ENCODE measurements at places on chromosomes 2 and 18.

DNA sequence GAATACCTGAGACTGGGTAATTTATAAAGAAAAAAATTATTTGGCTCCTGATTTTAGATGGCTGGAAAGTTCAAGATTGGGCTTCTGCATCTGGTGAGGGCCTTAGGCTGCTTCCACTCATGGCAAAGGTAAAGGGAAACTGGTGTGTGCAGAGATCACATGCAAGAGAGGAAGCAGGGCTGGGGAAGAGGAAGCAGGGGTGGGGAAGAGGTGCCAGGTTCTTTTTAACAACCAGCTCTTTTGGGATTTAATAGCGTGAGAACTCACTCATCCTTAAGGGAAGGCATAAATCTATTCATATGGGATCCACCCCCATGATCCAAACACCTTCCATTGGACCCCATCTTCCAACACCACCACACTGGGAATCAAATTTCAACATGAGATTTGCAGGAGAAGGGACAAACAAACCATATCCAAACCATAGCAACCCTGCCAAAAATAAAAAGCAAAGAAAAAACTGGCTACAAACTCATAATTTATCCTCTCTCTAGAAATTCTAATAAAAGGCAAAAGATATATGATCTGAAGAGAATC lies 30.4 kb downstream of the PRKRA start:
- DNase-seq, result no peak

DNA sequence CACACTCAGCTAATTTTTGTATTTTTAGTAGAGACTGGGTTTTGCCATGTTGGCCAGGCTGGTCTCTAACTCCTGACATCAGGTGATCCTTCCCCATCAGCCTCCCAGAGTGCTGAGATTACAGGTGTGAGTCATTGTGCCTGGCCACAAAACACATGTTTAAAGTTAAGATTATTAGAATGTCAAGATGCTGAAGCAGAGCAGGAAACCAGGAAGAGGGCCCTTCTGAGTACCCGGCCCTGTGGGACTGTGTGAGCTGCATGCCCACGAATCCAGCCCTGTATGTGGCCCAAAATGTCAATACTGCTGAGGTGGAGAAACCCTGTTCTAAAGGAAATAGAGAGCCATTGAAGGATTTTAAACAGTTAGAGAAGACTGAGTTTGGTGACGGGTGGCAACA lies 31.0 kb upstream of the REV1 start:
- no peak for DNase-seq

DNA sequence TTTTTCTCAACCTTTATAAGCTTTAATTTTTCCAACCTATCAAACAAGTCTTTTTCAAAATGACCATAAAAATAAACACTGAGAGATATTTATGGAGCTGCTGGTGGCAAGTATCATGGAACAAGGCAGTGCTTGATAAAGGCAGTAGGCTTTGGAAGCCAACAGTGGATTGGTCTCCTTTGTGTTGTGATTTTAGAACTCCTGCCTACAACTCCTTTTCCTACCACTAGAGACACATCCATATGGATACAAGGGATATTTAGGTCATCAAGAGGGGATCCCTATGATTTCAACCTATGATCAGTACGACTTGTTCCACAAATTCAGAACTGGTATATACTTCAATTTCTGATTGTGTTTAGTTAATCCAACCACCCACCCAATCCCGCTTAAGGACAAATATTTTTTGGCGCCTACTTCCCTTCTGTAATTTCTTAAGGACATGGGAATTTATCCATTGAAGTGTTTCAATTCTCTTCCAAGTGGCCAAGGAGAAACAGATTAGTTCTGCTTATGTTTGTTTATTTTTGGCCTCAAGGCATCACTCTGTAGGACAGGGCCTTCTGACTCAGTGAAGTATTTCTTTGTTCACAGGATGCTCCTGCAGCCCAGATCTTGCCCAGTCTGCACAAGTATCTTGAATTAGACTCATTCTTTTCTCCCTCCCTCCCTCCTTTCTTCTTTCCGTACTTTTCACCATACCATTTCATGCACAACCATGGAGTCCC lies 2119.6 kb upstream of the PIK3C3 start:
- DNase-seq, result no peak

DNA sequence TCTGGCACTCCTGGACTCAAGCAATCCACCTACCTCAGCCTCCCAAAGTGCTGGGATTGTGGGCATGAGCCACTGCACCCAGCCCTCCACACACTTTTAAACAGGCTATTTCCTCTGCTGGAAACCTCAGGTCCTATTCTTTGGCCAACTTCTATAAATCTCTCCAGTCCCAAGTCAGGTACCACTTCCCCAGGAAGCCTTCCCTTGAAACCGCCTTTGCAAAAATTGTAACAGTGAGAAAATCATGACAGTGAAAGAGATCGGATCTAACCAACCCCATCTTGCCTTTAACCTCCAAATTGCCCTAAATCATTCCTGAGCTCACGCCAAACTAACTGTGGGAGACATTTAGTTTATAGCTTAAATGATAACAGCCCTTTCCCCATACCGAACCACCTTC lies 67.3 kb upstream of the CABLES1 start:
- DNase-seq, result no peak

DNA sequence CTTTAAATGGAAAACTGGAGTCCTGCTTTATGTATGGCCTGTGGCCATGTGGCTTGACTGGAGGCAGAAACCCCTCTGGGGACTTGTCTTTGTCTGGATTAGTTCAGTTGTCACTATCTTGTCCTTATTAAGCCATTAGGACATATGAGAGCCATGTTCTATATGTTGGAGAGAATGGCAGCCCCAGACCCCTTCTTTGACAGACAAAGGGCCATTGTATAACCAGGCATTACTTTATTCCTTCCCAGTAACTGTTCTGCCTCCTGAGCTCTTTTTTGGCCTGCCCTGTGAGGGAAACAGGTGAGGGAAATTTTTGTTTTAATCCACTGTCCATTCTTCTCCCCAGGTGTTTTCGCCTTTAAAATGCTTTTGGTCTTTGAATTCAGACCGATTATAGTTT lies 43.3 kb downstream of the FSHR start:
- no peak for DNase-seq

DNA sequence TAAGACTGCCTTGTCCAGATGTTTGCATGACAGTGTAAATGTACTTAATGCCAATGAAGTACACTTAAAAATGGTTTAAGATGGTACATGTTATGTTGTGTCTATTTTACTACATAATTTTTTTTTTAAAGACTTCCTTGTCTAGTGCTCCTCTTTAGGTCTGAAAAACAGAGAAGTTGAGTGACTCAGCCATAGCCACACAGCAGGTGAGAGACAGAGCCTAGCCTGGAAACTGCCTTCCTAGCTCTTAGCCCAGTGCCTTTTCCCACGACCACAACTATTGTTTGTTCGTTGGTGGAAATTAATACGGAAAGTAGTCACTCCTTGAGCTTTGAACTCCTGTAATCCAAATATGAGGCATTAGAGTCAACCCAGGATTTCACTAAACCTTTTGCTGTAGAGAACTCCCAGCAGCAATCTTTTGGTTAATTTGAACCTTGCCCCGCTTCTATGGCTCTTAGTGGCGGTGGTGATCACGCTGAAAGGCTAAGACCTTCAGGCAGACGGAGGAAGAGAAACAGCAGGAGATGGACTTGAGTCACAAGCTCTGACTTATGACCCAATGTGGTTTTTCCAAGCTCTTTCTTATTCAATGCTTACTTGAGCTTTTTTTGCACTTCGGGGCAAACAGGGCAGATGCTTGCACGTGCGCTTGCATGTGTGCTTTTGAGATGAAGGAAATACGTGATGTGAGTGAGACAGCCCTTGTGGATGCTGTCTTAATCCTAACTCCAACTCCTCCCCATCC lies 21.2 kb downstream of the TRIB2 start:
- DNase-seq, result peak; percentile 61

DNA sequence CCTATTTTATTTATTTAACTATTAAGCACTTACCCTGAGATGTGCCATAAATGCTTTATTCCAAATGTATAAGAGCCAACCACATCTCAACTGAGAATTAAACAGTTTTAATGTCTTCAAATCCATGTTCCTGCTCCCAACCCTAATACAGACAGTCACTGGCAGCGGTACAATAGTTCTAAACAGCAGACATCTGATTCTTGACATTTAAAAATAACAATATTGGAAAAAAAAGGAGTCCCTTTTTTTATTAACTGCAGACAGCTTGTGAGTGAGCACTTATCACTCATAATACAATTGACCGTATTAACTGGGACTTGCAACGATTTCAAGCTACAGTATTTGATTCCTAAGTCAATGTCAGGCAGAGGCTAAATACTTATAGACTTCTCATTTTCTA lies 424.6 kb downstream of the TGIF1 start:
- DNase-seq, result no peak

- DNase-seq, result no peak
Observed at GRCh38 chr18:7164323-7165004, 46.9 kb upstream of the LAMA1 start.

- DNase-seq, result peak; percentile 37
Observed at GRCh38 chr18:73741946-73742345, 405.7 kb downstream of the FBXO15 start.

DNA sequence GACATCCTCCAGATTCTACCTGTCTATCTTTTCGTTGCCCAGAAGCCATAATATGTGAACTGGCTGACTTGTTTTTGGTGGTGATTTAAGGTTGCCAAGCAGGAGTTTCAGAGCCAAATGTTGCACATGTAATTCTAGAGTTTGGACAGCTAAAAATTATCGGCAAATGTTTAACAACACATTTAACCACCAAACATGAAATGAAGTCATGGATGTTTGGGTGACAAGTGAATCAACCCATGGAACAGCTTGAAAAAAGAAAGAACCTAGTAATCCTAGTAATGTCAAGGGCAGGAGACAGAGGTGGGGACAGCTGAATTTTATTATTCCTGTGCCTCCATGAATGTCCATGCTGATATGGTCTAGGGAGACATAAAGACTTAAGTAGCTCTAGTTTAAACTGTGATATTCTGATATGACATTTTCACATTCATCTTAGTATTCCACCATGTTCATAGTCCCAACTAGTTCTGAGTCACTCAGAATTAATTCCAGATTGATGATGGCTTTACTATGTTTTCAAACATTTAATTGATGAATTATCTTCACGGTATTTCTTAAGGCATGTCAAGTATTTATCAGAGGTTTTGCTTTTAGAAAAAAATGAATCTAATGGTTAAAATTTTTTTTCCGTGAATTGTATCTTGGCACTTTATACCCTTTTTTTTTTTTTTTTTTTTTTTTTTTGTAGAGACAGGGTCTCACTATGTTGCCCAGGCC lies 101.7 kb downstream of the SOCS6 start:
- DNase-seq, result peak; percentile 89

DNA sequence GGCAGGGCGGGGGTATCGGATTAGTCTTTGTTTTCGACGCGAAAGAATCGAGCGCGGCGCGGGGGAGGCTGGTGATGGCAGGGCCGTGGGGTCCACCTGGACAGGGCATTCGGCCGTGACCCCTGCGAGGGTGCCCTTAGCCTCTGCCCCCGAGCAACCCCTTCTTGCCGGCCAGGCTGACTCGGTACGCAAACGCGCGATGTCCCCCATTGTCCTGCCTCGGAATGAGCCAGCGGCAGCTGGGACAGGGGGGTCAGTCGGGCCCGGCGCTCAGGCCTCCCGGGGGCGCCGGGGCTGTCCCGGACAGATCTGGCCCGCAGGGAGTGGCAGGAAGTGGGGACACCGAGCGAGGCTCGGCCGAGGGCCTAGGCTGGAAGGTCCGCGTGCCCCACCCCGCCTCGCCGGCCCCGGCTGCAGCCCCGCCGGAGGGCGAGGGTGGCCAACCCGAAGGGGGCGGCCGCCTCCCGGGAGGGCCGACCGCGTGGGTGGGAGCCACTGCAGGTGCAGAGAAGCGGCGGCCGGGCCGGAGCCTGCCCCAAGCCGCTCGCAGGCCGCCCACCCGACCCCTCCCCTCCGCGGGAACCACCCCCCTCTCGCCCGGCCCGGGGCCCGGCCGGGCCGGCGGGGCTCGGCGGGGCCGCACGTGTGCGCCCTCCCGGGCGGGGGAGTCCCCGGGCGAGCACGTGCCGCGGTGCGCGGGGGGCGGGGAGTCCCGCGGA lies at the start of gene TET3:
TSS of gene TET3 (plus strand) at position 708 of the 719 bp plus-strand sequence. CDS start 1,494 bp downstream, outside the sequence.
- no peak for DNase-seq

GRCh38 chr18:74314759-74315463 lies 728 bp upstream of the C18orf63 start:
- DNase-seq, result no peak

DNA sequence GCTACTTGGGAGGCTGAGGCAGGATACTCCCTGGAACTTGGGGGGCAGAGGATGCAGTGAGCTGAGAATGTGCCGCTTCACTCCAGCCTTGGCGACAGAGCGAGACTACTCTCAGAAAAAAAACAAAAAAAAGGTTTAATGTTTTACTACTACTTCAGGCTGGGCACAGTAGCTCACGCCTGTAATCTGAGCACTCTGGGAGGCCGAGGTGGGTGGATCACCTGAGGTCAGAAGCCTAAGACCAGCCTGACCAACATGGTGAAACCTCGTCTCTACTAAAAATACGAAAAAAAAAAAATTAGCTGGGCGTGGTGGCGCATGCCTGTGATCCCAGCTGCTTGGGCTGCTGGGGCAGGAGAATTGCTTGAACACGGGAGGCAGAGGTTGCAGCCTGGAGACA lies 75.7 kb upstream of the ATIC start:
- no peak for DNase-seq

GRCh38 chr2:67399144-67399543 lies 2.0 kb downstream of the ETAA1 start:
- DNase-seq, result no peak

DNA sequence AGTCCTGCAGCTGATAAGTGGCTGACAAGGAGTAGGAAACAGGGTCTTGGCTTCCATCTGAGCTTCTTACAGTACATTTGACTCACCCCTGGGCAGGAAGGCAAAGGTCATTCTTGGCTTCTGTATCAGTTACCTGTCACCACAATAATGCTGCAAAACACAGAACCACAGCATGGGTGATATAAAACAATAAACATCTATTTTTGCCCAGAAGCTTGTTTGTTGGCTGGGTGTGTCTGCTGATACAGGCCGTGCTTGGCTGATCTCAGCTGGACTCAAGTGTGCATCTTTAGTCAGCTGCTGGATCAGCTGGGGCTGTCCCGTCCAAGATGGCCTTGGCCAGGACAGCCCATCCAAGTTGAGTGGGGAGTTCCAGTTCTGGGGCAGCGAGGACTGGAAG lies 34.7 kb downstream of the ONECUT2 start:
- no peak for DNase-seq

- DNase-seq, result peak; percentile 24
Observed at GRCh38 chr2:25698752-25699151, 25.4 kb upstream of the DTNB start.

- no peak for DNase-seq
Observed at GRCh38 chr2:177519534-177520115, 127.1 kb downstream of the AGPS start.

DNA sequence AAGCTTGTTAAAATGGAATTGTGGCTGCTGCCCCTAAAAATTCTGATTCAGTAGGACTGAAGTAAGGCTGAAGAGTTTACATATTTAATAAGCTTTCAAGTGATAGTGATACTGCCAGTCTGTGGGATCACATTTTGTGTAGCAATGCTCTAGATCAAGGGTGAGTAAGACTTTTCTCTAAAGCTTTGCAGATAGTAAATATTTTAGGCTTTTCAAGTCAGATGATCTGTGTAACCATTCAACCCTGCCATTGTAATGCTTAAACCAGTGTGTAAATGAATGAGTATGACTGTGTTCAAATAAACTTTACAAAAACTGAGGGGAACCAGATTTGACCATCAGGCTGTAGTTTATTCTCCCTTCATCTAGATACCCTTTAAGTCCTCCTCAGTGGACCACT lies 92.7 kb downstream of the PIK3C3 start:
- DNase-seq, result no peak
